ENCODE measurements at places on chromosomes 1 and 21. TPM values are rescaled to one million over a fixed set of nuclear protein-coding genes. Genes with fewer than 3 reads are reported as not detected.

GRCh38 chr1:165345502-165345901, 11.0 kb downstream of the LMX1A start:
- no peak for DNase-seq

GRCh38 chr1:209207126-209207700, 376.3 kb upstream of the CAMK1G start:
- no peak for DNase-seq

DNA sequence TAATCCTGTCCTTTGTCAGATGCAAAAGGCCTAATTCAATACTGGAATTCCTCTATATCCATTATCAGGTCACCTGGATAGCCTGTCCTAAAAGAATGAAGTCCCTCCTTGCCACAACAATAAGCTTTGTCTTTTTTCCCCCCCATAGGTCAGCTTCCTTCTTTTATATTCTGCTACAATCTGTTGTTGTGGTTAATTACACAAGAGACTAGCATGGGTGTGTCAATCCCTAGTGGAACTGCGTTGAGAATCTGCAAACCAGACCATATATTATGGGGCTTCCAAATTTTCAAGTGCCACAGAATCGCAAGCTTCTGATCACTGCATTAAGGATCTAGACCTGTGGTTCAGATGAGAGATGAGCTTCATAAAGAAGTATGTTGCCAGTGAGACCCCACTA, 349.6 kb downstream of the SMYD3 start:
- DNase-seq: no peak

The IL22RA1 gene
- total RNA-seq: 1.6 TPM

The IRF6 gene
- 0.10 TPM for total RNA-seq

DNA sequence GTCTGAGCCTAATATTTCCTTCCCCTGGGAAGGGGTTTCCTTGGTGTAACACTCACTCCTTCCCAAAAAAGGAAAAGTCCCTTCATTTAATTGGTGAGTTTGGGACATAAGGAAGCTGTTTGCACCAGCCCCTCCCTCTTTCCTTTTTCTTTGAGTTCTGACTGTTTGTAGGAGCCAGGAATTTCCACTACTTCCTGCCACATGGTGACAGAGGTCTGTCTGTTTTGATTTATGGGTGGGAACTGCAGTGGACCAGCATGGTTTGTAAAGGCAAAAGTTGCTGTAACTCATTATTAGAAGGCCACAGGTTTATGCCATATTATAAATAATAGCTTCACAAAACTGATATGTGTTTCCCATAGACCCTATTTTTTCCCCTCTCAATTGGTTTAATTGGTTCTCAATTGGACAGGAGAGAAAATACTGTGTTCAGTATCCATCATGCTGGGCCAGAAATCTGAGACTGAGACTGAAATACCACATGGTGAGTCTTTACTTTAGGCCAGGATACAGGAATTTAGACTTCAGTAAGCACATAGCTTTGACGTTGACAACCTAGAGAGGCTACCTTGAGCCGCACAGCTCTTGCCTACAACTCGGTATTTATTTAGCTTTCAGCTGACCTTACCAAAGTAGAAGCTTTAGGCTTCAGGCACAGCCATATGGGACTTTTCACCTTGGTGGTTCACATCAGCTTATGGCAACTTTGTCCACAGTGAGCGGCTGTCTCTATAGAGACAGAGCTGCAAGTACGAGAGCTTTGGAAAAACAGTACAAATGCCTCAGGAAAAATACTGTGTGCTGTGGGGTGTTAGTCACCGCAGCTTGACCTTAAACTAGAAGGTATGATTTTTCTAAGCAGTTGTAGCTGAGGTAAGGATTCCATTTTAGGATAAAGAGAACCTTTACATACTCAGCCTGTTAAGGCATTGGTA, 40.0 kb upstream of the RGS7 start:
- no peak for DNase-seq

DNA sequence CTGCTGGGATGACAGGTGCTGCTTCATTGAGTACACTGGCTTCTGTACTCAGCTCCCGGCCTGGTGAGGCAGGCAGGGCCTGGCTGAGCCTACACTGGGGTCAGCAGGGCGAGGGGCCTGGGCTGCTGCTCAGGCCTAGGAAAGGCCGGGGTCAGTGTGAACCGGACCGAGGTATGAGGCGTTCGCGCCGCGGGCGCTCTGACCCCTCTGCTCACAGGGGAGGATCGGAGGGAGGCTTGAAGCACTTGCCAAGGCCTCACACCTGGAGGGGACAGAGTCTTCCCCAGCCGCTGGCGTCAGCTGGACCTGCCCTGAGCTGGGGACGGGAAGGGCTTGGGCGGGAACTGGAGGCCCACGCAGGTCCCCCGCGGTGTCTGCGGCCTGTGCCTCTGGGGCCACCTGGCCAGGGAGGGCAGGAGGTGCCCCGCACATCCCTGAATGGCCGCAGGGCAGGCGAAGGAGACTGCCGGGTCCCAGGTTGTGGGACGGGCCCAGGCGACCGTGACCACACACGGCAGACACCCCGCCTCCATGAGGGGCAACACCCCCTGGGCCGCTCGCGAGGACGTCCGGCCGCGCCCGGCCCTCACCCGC, 466 bp downstream of the PEX10 start:
- no peak for DNase-seq

GRCh38 chr1:180571060-180571831, 12.5 kb downstream of the OVAAL start:
- no peak for DNase-seq

- DNase-seq: no peak
Measured at GRCh38 chr1:59985911-59986515, 59.4 kb upstream of the CYP2J2 start.

- DNase-seq: no peak
Measured at GRCh38 chr21:42861848-42862400, 17.4 kb downstream of the WDR4 start.

The PLEKHA6 gene
- 0.07 TPM for total RNA-seq

Measured in NCI-H460 (cell line).